SJSA1 (cell line): ENCODE measurements at places on chromosomes 12 and 14. TPM values are rescaled to one million over a fixed set of nuclear protein-coding genes. Genes with fewer than 3 reads are reported as not detected.
A peak's percentile ranks its signal among the peaks of the same experiment; 100 is the strongest.

Gene TRIM9
- total RNA-seq = 0.16 TPM in 1 of 2 replicates, not detected in the other

Gene MYRFL
- total RNA-seq = not detected in 2 replicates

Gene EXOC3L4
- 0.50 TPM in 1 of 2 replicates, not detected in the other for total RNA-seq

Gene FZD10
- total RNA-seq = not detected in 2 replicates

DNA sequence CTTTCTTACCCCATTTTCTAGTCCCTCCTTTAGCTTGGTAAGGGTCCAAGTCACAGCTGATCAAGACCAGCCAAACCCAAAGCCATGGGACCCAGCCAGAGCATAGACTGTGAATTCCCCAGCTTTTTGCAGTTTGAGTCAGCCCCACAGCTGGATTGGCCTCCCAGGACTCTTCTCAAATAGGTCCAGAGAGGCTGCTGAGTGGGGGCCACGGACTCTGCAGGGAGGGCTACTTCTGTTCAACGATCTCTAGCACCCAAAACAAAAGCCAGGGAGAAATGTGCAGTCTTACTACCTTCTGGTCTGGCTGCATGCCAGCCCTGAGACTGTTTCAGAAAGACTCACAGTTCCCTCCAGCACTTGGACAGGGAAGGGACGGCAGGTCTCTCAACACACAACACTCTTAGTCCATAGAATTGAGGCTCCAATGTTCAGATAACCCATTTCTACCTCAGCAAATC lies 1.6 kb downstream of the VDR start:
- DNase-seq = no peak

DNA sequence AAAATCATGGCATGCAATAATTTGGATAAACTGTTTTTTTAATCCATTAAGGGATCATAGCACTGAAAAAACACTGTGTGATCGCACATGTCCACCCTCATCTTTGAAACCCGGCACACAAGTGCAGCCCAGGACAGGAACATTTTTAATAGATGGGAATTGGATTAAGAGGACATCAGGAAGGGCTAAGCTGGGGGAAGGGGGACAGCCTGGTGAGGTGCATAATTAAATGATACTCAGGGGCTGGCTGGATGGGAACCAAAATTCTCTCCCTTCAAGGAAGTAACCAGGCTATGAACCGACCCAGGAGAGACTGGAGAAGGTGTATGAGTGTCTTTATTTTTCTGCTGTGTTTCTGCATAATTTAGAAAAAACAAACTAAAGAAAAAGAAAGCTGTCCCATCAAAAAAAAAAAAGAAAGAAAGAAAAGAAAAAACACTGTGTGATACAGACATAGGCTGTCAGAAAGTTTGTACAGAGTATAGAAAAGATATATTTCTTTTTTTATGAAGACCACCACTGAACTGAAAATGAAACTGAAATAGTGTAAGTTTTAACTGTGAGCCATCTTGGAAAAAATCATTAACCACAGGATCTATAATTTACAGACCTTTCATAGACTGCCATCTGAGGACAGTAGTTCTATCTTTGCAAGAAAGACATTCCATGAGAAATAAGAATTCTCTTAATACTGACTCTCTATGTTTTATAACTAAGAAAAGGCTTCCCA lies 75.1 kb upstream of the SLC38A4 start:
- peak; percentile 87 for DNase-seq

DNA sequence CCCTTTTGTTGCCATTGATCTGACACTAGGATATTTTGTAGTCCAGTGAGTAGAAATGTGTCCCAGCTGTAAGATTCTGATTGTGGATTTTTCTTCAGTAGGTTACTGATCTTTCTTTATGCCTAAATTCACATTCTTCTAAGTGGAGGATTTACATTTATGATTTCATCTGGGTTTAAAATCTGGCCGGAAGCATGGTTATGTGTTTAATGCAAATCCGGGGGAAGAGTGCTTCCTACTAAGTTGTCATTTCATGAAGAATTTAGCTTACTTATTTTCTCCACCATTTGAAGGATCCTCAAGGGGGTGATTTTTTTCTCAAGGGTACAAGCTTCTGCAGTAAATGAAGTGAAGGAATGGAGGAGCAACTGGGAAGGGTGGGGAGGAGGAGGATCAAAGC lies 96.7 kb downstream of the TMTC2 start:
- DNase-seq = no peak

- no peak for DNase-seq
These were observed 491.8 kb downstream of the PCNX1 start for GRCh38 chr14:71399057-71399487.

DNA sequence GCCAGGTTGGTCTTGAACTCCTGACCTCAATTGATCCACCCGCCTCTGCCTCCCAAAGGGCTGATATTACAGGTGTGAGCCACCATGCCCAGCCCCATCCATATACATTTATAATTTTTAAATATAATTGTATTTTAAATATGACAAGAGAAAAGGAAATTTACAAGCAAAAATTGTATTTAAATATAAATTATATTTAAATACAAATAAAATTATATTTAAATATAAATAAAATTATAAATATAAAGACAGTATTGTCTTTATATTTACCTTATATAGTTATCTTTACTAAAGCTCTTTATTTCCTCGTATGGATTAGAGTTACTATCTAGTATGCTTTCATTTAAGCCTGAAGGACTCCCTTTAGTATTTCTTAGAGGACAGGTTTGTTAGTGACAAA lies 11.9 kb upstream of the ATF7 start:
- no peak for DNase-seq

- DNase-seq = no peak
These were observed 171.5 kb downstream of the ANO2 start for GRCh38 chr12:5773550-5773949.
